ENCODE measurements at places on chromosomes 7 and 10.

GRCh38 chr7:116279217-116279616 lies 68.9 kb downstream of the TES start:
- no peak for DNase-seq

DNA sequence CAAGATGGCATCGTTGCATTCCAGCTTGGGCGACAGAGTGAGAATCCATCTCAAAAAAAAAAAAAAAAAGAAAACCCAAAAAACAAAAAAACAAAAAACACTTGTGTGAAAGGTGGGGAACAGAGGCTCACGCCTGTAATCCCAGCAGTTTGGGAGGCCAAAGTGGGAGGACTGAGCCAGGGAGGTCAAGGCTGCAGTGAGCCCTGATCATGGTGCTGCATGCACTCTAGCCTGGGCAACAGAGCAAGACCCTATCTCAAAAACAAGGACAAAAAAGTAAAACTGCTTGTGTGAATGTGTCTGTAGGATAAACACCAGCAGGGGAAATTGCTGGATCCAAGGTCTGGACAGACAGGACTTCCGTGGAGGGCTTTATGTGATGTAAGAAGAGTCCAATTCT lies 4.5 kb downstream of the PAOX start:
- no peak for DNase-seq

- no peak for DNase-seq
Measured at GRCh38 chr7:44377681-44378421, 52.5 kb upstream of the CAMK2B start.

DNA sequence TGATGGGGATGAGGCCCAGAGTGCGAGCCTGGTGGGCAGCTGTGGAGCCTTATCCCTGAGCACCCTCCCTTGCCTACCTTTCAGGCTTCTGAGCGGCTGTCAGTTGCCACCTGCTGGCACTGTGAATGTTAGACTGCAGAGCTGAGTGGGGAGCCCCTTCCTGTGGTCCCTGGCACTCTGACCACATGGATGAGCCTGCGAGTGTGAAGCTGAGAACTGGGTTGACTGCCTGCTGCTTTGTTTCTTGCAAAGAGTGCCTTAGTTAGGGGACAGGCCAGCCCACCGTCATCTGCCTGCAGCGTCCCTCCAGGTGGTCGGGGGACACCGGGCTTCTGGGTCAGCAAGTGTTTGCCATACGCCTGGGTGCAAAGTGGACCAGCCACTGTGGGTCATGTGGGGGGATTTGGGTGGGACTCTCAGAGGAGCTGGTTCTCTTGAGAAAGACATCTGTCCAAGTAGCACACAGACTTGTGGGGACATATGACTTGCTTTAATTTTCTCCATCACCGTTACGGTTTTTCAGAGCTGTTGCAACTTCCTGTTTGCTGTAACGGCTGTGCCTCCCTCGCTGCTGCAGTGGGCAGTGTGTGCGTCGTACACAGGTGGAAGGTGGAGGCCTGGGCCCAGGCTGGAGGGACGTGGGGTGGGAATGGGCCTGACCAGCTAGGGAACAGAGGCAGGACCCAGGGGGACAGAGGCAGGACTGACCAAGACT lies 13.7 kb downstream of the INPP5A start:
- DNase-seq = no peak

- DNase-seq = peak; percentile 24
Measured at GRCh38 chr10:13686331-13686752, 99.6 kb downstream of the PRPF18 start.

DNA sequence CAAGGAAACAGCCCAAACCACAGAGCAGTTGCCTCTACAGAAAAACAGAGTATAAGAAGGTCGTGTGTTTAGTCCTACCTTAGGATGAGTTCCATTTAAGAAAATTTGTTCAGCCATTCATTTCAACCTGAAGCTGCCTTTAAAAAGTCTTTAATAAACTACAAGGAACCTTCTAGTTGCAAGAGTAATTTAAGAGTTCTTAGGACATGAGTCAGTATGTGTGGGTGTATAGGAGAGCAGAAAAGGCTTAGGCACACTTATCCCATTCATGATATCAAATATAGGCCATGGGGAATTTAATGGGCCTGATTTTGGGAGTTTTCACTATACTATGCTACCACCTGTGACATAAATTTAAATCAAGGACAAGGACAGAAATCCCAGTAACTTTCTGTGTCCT lies 496.8 kb downstream of the TFEC start:
- DNase-seq = no peak

- peak; percentile 89 for DNase-seq
Measured at GRCh38 chr7:43650457-43651052, 67.6 kb downstream of the STK17A start.

DNA sequence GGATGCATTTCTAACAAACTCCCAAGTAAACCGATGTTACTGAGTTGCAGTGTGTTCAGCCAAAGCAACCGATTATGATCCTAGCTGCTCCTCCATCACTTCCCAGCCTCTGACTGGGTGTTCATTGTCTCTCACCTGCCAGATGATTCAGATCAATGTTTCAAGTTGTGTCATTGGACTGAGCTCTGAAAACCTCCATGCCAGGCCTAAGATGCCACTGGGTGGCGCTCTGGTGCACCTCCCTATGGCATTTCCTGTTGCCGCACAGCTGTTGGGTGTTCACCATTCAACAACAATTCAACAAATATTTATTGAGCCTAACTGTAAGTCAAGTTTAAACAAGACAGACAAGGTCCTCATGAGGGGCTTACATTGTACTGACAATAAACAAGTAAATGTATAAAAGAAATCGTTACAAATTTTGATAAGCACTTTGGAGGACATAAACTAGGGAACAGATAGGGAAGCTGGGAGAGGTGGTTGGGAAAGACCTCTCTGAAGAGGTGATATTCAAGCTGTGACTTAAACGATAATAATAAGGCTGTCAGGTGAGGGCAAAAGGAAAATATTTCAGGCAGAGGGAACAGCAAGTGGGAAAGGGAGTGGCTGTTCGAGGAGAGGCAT lies 22.8 kb downstream of the RGR start:
- peak; percentile 60 for DNase-seq

DNA sequence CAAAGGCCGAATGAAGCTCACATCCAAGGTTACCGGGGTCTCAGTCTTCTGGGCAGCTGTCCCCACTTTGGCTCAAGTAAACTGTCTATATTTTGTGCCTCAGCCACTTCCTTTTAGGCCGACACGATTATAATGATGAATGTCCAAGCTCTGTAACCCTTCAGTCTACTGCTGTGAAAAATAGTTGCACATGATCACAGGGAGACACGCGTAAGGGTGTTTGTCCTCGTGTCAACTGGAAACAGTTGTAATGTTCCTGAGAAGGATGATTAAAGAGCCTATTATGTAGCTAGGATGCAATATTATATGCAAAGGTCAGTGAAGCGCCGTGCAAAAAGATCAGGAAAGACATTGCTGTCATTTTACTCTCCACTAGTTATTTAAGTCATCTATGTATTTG lies 559.9 kb downstream of the SDK1 start:
- no peak for DNase-seq

GRCh38 chr7:83468251-83468739 lies 180.6 kb downstream of the SEMA3E start:
- peak; percentile 99 for DNase-seq

DNA sequence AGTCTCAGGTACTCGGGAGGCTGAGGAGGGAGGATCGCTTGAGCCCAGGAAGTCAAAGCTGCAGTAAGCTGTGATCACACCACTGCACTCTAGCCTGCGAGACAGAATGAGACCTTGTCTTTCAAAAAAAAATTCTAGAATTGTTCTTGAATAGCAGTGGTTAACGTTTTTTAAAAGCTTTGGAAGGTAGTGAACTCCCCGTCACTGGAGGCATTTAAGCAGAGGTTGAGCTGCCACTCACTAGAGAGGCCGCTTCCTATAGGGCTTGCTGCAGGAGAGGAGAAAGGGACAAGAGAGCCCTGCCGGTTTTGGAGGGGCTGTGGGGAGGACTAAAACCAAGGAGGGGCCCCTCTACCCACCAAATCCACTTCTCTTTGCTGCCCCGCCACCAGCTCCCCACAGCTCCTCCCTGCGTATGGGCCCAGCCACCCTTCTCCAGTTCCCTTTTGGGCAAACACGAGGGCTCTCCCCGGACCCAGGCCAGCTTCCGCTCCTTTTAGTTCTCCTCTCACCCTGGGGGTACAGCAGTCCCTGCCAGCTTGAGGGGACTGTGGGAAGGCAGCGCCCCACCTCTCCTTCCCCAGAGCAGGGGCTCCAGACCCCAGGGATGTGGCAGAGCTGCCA lies 86.9 kb upstream of the GTF2I start:
- no peak for DNase-seq

DNA sequence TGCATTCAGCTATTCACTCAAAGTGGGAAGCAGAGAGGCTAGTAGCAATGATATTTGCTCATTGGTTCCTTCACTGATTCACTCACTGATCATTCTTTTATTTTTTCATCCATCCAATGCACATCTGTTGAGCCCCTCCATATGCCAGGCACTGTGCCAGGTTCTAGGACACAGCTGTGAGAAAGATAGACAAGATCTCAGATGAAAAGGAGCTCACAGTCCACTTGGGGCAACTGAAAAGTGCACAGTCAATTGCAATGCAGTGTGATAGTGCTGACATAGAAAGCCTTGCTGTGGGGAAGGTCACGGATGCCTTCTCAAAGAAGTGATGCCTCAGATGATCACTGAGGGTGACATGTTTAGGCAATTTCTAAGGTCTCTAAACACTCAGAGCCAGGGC lies 262.3 kb downstream of the PTEN start:
- DNase-seq = no peak

GRCh38 chr10:95171336-95171735 lies 22.7 kb upstream of the ACSM6 start:
- no peak for DNase-seq

DNA sequence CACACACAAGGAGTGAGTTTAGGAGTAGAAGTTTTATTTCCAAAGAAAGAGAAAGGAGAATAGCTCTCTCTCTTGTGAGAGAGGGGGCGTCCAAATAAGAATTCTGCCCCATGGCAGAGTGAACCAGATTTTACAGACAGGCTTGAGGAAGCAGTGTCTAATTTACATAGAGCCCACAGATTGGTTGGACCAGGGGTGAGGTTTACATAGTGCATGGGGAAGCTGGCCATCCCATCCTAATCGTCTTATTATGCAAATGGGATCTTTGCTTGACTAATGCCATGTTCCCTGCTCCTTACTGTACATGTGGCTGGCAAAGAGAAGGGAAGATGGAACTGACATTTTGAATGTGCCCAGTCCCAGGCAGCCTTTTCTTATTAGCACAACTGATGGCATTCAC lies 60.0 kb upstream of the ACSM6 start:
- no peak for DNase-seq

- DNase-seq = no peak
Measured at GRCh38 chr7:39615350-39615975, 7.9 kb upstream of the RALA start.

DNA sequence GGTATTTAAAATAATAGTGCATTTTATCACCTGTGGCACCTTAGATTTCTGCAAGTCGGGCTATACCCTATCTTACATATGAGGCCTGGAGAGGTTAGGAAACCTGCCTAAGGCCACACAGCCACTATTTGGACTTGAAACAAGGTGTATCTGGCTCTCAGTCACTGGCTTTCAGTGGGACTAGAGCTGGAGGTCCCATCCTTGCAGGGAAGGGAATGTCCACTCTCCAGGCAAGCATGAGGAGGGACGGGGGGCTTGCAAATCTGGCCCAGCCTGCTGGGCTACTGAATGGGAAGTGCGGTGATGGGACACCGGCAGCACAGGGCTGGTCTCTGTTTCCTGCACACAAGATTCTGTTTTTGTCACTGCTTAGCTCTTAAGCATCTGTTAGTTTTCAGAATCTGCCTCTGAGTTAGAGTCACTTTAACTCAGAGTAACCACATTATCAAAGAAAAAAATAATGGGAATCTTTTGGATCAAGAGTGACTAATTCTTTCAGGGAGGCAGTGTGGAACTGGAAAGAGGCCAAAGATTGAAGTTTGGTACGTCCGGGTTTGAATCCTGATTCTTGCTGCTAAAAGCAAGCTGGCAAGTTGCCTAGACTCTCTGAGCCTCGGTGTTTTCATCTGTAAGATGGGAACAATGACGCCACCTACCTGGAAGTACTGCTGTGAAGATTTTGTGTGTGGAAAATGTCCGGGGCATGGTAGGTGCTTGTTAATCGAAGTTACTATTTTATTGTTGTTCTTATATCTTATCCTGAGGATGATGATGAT lies 33.8 kb upstream of the HABP2 start:
- peak; percentile 56 for DNase-seq

DNA sequence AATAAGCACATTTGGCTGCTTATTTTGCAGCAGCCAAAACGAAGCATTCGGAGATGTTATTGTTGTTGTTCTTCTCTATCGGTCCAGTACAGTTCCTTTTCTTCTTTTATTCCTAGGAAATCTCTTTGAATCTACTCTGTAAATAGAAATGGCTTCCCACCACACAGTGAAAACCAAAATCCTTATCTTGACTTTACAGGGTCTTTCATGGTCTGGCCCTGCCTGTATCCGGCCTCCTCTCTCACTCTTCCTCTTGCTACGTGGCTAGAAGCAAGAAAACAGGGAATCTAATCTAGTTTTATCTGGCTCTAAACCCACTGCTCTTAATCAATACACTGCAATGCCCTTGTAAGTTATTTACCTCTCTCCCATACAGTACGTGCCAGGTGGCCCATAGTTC lies 926.0 kb upstream of the C7orf33 start:
- no peak for DNase-seq
